Activated T-helper 1 cell treated with anti-CD3 and anti-CD28 coated beads, Interleukin-2, amount 50 U/mL, for 16 hours (primary cell): ENCODE measurements at places on chromosomes 7 and 10.

GRCh38 chr7:149637911-149638565, 135.3 kb downstream of the ZNF467 start:
- no peak for DNase-seq

DNA sequence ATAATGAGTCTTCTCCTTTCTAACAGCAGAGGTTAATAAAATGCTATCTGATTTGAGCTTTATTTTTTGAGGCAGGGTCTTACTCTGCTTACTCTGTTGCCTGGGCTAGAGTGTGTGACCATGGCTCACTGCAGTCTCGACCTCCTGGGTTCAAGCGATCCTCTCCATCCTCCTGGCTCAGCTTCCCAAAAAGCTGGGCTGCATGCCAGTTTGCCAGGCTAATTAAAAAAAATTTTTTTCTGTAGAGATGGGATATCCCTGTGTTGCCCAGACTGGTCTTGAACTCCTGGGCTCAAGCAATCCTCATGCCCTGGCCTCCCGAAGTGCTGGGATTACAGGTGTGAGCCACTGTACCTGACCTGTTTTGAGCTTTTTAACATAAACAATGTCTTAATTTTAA, 56.7 kb downstream of the SCD start:
- no peak for DNase-seq

GRCh38 chr7:19305698-19306097, 160.5 kb upstream of the FERD3L start:
- DNase-seq, result no peak

GRCh38 chr10:76399226-76399625, 967.8 kb downstream of the LRMDA start:
- no peak for DNase-seq

DNA sequence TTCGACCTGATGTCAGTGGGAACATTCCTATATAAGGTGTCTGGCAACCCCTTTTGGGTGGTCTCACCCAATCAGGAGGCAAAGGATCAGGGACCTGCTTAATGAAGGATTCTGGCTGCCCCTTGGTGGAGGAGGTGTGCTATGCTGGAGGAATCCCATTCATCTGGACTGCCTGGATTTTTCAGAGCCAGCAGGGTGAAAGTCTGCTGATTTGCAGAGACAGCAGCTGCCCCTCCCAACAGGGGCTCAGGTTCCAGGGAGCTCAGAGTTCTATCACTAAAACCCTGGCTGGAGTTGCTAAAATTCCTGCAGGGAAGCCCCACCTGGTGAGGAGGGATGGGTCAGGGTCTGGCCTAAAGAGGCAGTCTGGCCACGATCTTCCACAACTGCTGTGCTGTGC, 398.5 kb upstream of the CNTNAP2 start:
- no peak for DNase-seq

DNA sequence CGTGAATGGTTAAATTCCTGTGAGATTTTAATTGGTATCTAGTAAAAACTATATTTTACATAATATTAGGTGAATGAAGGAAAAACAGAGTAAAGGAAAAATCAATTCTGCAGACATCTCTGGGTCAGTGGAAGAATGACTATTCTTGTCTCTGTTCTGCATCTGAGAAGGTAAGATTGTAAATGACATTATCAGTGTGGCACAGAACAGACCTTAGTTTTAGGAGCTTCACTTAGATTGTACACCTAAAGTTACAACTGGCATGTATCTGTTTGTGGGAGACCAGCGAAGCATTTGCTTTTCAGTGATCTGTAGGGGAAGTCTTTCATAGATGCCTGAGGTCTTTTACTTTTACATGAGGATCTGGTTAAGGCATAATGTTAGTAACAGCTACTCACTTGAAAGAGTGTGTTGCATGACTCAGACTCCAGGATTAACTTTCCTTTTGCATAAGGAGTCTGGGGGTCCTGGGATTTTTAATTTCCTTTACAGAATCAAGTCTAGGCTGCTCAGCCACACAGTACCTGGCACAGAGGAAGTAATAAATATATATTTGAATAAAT, 56.2 kb downstream of the JMJD1C start:
- no peak for DNase-seq

- DNase-seq, result no peak
Observed at GRCh38 chr10:96958071-96958470, 126.0 kb downstream of the LCOR start.

GRCh38 chr7:131898418-131898817, 342.0 kb upstream of the PODXL start:
- DNase-seq, result no peak

DNA sequence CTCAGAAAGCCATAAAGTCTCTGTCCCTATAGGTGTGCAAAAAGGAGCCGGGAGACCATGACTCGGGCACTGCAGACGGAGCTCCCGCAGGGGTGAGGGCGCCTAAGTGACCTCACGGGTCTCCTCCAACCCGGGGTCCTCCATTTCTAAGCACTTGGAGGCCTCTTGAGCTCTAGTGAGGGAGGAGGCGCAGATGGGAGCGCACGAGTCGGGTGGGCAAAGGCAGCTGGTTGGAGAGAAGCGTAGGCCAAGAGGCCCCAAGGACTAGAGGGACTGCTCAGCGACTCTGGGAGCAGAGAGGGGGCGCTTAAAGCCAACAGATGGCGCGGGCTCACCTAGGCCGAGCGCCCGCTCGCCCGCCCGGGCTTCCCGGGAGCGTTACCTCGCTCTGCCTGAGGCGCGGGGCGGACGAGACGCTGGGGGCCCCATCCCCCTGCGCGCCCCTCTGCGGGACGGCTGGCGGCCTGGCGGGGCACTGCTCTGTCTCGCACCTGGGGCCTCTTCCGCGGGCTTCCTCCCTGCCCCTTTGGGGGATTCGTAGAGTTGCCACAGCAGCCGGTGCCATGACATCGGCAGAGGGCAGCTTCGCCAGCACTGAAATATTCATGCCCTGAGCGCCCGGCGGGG, 523 bp upstream of the CDH23 start:
- no peak for DNase-seq

GRCh38 chr7:101764221-101764620, 53.2 kb upstream of the CUX1 start:
- no peak for DNase-seq

GRCh38 chr10:86964847-86965190, 3.5 kb upstream of the ADIRF start:
- DNase-seq, result no peak

GRCh38 chr7:14389181-14389591, 399.7 kb upstream of the ETV1 start:
- no peak for DNase-seq

- DNase-seq, result no peak
Observed at GRCh38 chr10:29688230-29688661, 53.5 kb upstream of the SVIL start.

GRCh38 chr7:127997226-127997922, 33.9 kb downstream of the LRRC4 start:
- DNase-seq, result no peak

- no peak for DNase-seq
Observed at GRCh38 chr7:39406467-39406866, 159.7 kb upstream of the YAE1 start.

- DNase-seq, result no peak
Observed at GRCh38 chr10:122462533-122463465, 1.4 kb downstream of the HTRA1 start.

DNA sequence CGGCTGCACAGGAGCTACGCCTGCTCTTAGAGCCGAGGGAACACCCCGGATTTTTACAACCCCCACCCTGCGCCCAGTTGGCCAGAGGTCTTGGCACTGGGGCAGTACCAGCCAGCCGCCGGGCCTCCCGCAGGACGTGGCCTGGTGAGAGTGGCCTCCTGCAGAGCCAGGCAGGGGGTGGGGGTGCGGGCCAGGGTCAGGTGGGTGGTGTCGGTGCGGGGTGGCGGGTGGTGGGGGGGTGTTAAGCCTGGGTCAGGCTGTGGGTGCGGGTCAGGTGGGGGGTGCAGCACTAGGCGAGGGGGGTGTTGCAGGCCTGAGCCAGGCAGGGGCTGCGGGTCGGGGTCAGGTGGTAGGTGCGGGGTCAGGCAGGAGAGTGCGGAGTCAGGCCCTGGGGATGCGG, 647 bp downstream of the ECHS1 start:
- no peak for DNase-seq

GRCh38 chr7:45564485-45564884, 9.7 kb upstream of the ADCY1 start:
- no peak for DNase-seq

GRCh38 chr7:4764402-4765007, 10.9 kb upstream of the AP5Z1 start:
- no peak for DNase-seq

DNA sequence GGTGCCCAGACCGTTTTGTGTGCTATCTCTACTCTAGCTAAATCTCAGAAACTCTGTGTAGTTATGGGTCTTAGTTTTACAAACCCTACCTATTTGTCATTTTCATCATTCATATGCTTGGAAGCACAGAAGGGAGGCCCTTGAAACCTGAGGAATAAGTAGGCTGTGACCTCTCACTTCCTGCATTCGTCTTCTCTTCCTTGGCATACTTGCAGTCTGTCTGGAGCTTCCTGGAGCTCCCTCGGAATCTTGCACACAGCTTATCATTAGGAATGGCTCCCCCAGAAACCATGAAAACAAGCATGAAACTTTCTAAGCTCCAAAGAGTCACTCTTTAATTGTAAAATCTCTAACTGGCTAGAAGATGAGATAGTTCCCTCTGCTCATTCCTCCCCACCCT, 376.9 kb upstream of the MYO3A start:
- no peak for DNase-seq

DNA sequence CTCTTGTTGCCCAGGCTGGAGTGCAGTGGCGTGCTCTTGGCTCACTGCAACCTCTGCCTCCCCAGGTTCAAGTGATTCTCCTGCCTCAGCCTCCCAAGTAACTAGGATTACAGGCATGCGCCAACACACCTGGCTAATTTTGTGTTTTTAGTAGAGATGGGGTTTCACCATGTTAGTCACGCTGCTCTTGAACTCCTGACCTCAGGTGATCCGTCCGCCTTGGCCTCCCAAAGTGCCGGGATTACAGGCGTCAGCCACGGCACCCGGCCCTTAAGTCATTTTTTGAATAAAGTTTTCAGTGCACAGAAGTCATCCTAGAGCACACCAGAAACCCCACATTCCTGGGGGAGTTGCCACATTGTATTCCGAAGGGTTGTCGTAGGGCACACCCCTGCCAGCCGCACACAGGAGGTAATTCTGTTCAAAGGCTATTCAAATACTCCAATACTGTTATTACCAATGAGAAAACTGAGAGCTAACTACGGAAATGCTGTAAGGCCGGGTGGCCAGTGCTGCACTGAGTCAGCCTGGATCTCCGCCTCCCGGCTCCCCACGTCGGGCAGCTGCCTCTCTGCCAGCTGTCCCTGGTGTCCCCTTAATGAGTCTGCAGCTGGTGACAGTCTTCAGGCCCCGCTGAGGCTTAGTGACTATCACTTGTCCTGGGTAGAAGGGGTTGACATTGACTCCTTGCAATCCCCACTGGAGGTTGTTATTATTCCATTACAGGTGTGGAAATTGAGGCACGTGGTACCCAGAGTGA, 8.6 kb upstream of the RFC2 start:
- DNase-seq, result no peak

DNA sequence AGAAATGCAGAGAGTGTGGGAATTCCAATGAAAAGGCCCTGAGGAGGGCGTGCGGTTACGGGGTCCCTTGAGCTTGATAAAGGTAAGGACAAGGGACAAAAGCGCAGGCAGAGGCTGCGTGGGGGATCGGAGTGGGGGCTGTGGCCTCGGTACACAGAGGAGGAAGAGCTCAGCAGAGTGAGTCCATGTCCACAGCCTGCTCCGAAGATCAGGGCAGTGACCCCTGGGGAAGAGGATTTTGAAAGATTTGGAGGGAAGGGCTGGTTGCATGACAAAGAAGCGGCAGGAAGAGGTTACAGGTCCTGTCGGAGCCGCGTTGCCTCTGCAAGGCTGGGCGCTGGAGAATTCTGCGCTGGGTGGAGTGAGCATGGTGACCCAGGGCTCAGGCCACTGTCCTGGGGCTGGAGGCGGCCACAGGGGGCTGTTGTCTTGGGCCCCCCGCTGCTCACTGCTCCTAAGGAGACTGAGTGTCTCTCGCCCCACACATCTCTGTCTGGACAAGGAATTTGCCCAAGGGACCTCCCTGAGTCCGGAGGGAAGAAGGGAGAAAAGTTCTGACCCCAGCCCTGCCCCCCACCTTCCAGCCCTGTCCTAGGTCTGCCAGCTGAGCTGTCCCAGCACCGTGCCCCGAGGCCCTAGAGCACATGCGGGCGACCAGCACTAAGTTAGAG, 69.8 kb upstream of the INSIG1 start:
- no peak for DNase-seq

GRCh38 chr7:80637911-80638765, at the start of gene CD36:
TSS of gene CD36 (plus strand) at chr7:80638642. CDS start at chr7:80646741, 8,099 bp downstream.
- DNase-seq, result no peak

DNA sequence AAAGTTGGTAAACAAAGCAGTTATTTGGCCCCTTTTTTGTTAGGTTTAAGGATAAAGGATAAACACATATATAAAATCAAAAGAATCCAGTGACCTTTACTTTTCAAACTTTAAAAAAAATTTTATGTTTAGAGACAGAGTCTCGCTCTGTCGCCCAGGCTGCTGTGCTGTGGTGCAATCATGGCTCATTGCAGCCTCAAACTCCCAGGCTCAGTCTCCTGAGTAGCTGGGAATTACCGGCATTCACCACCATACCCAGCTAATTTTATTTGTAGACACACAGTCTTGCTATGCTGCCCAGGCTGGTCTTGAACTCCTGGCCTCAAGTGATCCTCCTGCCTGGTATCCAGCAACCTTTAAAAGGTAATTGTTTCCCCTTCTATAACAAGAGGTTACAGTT, 31.3 kb downstream of the GNA12 start:
- no peak for DNase-seq

- DNase-seq, result no peak
Observed at GRCh38 chr7:96699219-96699871, 10.3 kb downstream of the SEM1 start.

GRCh38 chr10:33939892-33940291, 605.4 kb upstream of the NRP1 start:
- DNase-seq, result no peak

GRCh38 chr7:28037220-28038010, 143.2 kb downstream of the JAZF1 start:
- DNase-seq, result no peak

DNA sequence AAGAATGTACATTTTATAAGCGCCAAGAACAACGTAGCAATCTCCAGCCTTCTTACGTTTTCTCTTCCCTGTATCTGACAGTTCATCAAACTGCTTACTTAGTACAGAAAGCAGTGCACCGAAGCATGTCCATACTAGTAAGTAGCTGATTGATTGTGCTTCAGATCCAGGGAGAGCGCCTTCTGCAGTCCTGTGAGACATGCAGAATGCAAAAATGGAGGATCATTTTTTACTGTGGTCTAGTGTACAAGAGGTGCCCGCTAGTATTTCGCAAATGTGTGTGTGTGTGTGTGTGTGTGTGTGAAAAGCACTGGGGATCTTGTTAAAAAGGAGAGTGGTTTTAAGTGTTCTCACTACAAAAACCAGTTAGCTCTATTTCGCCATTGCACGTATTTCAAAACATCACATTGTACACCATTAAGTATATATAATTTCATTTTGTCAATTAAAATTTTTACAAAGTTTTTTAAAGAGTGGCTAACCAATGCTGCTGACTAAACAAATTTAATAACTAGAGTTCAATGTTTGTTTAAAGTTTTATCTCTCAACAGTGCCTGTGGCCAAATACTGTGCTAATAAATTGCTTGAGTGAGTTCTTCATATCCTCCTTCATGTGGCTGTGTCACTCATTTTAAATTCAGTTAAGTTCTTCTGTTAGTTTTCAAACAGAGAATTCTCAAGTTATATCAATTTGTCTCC, 99.6 kb downstream of the ZMYND11 start:
- no peak for DNase-seq

- DNase-seq, result no peak
Observed at GRCh38 chr10:128958834-128959690, 508.0 kb upstream of the MGMT start.
